ENCODE measurements at places on chromosomes 13 and 19.

DNA sequence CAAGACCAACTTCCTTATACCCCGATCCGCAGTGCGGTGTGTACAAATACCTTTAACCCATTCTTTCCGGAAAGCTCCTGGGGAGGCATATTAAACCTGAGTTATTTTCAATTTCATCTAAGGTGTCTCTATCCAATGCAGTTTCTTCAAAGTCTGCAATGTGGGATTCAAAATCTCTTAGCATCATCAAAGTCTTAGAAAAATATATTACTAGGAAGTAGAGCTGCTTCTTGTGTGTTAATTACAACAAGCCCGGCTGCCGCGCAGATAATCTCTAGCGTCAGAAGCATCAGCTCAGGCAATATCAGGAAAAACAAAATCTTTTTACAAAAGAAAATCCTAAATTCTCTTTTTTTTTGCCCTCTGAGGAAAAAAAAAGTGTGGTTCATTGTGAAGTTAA lies 48.1 kb downstream of the ZNF536 start:
- DNase-seq = no peak

DNA sequence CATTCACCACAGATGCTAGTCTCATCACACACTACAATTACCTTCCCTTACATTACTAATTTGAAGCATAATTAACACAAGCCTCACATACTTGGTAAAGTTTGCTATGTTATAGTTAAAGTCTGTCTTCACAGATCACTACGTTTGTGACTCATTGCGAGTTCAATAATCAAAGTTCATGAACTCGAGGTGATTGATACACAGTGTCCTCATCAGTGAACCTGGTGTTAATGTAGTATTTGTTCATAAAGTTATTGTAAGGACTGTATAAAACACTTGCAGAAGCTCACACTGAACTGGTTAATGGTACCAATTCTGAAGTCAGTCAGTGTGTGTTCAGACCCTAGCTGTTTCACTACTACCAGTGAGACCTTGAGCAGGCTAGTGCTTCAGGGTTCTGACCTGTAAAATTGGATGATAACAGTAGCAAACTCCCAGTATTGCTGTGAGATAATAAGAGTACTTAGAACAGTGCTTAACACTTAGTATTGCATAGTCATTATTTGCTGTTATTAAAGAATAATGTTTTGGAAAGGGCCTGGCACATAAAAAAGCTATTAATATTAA lies 313.3 kb downstream of the LIG4 start:
- no peak for DNase-seq

DNA sequence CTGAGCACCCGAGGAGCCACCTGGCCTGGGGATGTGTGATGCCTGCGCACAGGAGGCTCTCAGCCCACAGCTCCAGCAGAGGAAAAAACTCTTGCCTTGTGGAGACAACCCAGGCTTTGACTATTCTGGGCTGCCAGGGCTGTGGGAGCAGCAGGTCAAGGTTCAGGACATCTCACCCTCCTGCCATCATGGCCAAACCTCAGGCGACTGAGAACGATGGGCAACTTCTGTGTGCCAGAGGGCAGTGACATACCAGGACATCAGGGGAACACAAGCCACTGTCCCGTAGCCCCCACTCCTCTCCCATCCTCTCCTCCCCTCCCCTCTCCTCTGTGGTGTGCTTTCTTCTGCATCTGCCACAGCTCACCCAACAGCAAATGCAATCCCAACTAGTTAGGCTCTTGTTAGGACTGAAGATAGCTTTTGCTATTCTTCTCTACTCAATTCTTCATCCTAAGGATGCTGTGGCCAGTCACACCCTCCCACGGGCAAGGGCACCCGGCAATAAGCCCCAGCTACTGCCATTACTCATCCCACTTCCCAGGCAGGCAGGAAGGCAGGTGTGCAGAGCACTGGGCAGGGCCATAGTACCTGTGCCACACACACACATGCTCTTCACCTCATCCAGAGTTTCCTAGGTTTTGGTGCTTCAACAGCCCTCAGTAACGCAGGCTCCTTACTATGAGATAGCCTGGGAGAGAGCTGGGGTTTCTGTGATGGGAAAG lies 16.8 kb downstream of the ELL start:
- DNase-seq = no peak

- DNase-seq = no peak
Observed at GRCh38 chr13:28651810-28652401, 7.0 kb upstream of the POMP start.

GRCh38 chr13:51614350-51614786 lies 30.1 kb downstream of the WDFY2 start:
- DNase-seq = peak; percentile 29

DNA sequence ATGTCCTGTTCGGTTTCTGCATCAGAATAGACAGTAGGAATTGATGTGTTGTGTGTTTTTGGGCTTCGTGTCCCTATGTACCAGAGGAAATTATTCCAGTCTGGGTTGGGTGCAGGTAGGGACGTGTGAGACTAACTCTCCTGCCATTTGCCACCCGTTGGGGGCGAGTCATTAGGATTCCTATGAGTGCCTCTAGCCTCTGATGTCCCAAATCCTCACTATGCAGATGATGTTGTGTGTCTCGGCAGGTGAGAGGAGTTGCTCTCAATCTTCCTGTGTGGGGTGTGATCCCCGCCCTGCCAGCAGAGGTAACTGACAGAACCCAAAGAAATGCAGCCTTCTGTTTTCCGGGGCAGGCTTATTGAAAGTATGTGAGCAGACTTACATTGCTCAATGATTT lies 31.2 kb upstream of the ZNF331 start:
- DNase-seq = no peak

Data from germinal center (tissue), 1 donor.